T-cell (primary cell): ENCODE measurements at places on chromosomes 2 and 18.

- DNase-seq, result no peak
Measured at GRCh38 chr2:7014174-7014640, 97.0 kb downstream of the RNF144A start.

DNA sequence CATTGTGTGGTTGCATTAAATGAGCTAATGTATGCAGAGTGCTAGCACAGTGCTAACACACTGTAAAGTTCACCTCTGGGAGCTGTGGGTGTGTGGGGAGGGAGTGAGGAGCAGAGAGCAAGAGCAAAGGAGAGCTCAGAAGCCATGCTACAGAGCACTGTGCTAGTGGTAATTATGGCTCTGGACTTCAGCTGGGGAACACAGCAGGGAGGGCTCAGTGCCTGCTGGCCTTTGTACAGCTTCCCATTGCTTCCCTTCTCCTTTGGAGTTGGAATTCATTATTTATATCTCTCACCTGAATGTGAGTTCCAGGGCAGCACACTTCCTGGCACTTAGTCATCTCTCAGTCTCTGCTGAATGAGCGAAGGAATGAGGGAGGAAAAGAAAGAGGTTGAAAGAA, 2.5 kb upstream of the PLA2R1 start:
- no peak for DNase-seq

DNA sequence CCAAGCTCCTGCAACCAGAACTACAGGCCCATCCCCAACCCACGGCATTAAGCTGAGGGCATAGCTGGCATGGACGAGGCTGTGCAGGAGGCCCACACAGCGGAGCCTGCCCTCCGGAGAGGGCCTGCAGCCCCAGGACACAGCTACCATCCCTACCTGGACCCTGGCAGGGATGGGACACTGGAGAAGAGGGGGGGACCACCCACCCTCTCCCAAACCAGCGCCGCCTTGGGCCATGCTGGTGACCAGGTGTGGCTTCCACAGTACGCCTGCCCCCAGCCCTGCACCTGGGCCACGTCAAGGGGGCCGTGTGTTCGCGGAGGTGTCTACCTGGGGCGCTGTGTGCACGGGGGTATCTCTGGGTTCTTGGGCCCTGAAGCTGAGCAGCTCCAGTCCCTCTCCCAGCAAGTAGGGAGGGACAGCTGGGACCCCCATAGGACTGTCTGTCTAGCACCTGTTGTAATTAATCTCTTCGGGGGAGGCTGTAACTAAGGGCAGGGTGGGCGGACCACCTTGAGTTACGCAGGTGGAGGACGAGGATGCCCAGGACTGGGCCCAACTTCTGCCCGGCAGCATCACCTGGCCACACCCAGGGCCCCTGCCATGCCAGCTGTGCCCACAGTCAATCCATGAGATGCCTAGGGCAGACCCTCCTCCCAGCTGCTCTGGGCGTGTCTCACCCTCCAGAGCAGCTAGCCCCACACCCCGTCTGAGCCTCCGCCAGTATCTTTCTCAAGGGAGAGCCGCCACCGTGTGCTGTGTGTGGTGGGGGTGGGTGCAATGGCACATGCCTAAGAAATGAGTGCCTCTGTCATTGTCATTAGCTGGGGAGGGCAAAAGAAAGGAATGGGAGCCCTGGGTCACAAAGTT, 18.3 kb downstream of the HS6ST1 start:
- no peak for DNase-seq

DNA sequence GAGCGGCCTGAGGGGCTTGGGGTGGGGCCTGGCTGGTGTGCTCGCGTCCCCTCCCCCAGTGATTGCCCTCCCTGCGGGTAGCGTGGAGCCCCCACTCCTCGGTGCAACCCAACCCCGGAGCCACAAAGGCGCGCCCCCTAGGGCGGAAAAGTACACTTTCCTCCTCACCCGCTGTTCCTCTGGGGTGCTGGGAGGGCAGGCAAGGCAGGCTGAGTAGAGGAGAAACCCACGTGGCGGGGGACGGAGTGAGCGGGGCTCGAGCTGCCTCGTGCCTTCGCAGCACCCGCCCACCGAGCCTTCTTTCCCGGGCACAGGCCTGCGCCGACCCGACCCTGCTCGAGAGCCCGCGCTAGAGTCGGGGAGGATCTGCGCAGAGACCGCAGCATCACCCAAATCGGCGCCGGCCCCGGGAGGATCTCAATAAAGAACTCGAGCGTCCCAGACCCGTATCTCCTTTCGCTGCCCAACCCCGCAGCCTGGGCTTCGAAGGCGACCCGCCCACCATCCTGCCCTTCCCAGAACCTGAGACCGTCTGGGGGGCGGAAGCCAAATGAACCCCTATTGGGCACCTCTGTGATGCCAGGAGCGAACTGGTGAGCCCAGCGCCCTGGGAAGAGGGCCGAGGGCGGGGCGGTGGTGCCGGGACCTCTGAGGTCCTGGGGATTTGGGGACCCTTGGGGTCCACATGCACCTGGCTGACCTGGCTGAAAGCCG, 1.5 kb downstream of the UCN start:
- DNase-seq, result no peak

GRCh38 chr2:97759727-97760407, 46.5 kb downstream of the ZAP70 start:
- no peak for DNase-seq

GRCh38 chr2:159938395-159938794, 124.0 kb downstream of the PLA2R1 start:
- DNase-seq, result no peak

GRCh38 chr2:226660526-226660925, 139.1 kb downstream of the IRS1 start:
- DNase-seq, result no peak

- DNase-seq, result no peak
Measured at GRCh38 chr2:239890206-239890746, 134.9 kb downstream of the NDUFA10 start.

DNA sequence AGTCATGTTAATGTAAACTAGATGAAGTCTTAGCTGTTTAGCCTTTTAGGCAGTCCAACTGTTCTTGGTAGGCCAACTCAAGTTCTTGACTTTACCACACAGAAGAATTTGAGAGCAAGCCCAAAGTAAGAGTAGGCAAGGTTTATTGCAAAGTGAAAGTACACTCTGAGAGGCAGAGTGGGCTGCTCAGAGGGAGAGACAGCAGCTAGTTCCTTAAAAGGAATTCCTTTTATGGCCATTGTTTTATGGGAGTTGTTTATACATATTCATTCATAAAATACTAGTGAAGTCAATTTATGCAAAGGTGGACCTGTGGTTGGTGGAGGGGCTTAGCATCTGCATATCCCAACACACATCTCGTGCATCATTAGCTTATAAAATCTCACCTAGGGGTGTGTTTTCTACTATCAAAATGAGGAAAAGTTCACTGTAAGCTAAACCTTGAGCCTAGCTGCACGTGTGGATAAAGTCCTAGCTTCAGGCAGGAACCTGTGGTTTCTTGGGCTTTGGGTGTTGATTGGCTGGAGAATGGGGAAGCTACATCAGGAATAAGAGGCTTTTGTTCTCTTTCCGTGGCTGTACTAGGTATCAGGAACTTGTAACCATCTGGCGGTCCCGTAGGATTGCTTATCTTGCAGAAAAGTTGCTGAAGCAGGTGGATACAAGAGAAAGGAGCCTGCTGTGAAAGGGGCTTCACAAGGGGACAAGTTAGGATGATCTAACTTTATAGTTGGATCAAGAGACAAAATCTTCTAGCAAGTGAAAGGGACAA, 110.4 kb upstream of the GULP1 start:
- no peak for DNase-seq

DNA sequence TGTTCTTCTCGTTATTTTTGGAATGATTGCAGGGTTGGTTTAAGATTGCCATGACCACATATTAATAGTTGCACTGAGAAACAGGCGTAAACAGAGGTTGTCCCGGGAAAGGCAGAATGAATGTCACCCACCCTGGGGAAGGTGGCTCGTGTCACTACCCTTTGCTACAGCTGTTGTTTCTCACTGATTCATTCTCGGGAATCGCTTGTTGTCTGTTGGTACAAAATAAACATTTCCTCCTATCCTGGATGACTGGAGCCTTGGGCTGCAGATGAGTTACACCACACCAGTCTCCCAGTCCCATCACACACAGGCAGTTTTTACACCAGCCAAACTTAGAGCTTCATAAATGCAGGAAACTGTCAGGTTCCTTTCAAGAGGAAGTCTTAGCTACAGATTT, 216.7 kb downstream of the GBX2 start:
- DNase-seq, result no peak

- DNase-seq, result no peak
Measured at GRCh38 chr2:88845772-88846661, 154.5 kb downstream of the RPIA start.

DNA sequence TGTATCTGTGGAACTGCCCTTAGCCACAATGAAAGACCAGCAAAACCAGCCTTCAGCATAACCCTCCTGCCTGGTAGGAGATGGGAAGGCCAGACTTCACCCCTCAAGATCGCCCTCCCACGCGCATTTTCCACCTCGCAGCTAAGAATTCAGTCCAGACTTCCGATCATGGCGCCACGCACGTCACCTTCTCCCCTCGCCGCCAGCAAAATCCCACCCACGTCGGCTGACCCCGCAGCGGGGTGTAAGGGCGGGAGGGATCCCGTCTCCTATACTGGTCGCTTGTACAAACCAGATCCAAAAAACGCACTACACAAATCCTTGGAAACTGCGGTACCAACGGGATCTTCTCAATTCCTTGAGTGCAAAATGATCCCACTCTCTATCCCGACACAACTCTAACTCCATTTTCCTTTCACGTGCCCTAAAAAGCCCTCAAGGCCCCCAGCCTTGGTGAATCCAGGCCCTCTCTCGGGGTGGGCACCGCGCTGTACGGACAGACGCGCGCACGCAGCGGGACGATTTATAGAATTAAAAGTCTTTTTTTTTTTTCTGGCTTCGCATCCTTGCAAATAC, 1.0 kb upstream of the BMPR2 start:
- DNase-seq, result no peak

GRCh38 chr18:32300914-32301313, 111.1 kb downstream of the MEP1B start:
- DNase-seq, result no peak

DNA sequence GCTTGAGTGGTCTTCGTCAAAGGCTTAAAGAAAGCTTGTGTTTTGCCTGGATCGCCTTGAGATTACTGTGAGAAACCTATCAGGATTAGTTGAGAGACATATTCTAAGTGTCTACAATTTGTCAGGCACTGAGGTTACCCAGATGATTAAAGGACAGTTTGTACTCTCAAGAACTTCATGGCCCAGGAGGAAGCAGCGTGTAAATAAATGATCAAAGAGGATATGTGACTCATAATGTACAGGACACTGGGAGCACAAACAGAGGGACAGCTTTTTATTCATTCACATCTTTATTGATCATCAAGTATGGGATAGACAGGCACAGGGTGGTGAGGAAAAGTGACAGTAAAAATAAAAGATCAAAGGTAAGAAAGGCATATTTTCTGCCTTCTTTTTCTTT, 152.6 kb upstream of the FSHR start:
- DNase-seq, result no peak

DNA sequence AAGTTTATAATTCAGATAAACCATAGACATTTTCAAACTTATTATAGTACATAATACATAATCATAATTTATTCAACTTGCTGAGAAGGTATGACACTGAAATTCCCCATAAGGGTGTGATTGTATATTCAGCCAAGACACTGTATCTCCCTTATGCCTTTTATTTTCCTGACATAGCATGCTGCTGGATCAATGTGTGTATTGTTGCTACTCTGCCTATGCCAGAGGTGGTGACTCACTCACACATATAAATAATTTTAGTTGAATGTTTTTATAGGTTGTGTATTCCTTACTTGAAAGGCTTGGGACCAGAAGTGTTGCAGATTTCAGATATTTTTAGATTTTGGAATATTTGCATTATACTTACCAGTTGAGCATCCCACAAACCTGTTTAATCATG, 86.8 kb downstream of the VRK2 start:
- no peak for DNase-seq

DNA sequence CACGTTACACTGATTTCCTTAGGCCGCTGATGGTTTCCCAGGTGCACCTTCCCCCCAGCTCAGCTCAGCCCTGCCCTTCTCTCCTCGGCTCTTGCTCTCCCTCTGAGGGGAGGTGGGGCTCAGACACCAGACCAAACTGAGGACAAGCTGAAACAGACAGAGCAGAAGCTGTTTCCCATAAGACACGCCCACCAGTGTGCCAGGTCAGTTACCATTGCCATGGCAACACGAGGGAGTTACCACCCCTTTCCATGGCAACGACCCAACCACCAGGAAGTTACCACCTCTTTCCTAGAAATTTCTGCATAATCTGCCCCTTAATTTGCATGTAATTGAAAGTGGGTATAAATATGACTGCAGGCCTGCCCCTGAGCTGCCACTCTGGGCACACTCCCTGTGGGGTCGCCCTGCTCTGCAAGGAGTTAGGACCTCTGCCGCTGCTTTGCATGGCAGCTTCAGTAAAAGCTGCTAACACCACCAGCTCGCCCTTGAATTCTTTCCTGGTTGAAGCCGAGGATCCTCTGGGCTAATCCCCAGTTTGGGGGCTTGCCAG, 120.9 kb upstream of the SMIM21 start:
- DNase-seq, result no peak

- DNase-seq, result no peak
Measured at GRCh38 chr2:232369126-232369951, 9.2 kb upstream of the ALPP start.

DNA sequence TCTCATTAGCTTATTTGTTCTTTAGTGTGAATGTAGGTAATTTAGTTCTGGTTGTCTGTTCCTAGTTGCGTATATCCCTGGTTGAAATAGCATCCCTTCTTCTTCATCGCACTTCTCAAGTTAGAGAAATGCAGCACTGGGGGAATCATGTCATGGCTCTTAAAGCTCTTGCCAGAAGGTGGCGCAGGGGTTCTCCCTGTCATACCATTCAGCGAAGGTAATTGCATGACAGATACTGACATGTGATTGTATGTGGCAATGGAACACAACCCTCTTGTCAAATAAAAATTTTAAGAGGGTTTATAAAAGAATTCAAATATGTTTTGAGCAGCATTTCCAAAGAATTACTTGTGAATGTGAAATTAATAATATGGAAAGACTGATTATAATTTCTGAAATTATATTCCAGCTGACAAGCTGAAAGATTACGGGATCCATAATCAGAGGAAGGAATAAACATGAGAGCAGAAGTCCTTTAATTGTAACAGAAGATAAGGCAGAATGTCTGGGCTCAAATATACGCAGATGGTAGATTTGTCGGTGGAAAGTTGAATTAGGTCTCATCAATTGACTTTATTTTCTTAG, 411.7 kb downstream of the DSEL start:
- peak; percentile 20 for DNase-seq

DNA sequence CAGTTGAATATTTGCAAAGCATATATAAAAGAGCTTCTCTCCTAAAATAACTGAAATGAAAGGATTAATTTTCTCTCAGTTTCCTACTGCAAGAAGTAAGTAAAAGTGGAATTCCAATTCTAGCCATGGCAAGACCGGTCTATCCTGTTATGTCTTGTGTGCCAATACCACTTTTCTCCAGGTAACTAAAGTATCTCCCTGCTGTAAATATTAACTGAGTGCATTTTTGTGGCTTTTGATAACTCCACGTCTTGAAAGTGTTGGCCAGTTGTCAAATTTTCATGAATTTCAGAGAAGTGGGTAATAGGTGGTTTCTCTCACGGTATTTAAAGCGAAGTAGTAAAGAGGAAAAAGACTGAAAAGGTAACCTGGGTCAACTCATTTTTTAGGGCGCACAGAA, 225.9 kb downstream of the NEDD4L start:
- no peak for DNase-seq
